ENCODE measurements at places on chromosomes 5 and 9. TPM values are rescaled to one million over a fixed set of nuclear protein-coding genes. Genes with fewer than 3 reads are reported as not detected.

Gene DMRT3
- not detected for total RNA-seq

Gene GKAP1
- total RNA-seq, result not detected

Gene SIMC1
- total RNA-seq, result 15.0 TPM

Gene SLC6A18
- not detected for total RNA-seq
